ENCODE measurements at places on chromosomes 7 and 10.
A peak's percentile ranks its signal among the peaks of the same experiment; 100 is the strongest.

DNA sequence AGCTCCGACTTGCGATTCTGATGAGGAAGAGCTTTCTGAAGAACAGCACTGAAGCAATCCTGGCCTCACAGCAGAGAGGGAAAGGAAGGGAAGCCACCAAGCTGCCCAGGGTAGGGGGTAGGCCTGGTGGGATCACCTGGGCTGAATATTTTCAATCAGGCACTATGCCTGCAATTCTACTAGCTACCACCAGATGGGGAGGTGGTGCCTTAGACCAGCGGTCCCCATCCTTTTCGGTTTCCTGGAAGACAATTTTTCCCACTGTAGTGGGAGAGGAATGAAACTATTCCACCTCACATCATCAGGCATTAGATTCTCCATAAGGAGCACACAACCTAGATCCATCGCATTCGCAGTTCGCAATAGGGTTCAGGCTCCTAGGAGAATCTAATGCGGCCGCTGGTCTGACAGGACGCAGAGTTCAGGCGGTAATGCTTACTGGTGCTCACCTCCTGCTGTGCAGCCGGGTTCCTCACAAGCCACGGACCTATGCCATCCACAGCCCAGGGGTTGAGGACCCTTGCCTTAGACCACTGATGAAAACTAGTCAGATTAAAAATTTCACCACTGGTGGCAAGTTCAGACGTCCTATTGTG is 2.7 kb downstream of the LRRC20 start:
- DNase-seq, result no peak

DNA sequence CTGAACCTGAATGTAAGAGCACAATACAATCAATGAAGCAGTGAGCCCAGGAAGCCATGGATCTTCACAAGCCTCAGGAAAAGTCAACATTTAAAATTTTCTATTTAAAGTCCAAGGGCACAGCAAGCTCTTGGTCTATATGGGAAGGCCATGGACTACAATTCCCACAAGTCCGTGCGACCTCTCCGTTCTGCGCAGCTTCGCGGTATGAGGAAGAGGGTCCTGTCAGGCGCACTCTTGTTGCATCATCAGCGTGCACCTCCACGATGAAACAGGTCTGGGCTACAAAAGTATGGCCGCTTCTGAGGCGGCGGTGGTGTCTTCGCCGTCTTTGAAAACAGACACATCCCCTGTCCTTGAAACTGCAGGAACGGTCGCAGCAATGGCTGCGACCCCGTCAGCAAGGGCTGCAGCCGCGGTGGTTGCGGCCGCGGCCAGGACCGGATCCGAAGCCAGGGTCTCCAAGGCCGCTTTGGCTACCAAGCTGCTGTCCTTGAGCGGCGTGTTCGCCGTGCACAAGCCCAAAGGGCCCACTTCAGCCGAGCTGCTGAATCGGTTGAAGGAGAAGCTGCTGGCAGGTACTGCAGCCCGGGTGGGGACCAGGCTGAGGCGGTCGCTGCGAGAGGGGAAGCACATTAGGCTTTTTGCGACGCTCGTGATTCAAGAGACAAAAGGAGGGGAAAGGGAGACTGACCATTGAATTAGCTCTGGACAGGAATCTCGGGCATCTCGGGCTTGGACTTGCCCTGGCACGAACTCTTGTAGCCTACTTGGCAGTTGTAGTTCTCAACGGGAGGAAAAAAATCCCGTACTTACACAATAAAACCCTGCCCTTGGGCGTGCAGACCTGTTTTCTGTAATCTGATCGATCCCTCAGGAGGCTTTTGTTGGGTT is at the start of gene TRUB1:
TSS of gene TRUB1 (plus strand) at position 234 of the 894 bp plus-strand sequence. CDS start at position 293, 59 bp downstream.
- peak; percentile 82 for DNase-seq

DNA sequence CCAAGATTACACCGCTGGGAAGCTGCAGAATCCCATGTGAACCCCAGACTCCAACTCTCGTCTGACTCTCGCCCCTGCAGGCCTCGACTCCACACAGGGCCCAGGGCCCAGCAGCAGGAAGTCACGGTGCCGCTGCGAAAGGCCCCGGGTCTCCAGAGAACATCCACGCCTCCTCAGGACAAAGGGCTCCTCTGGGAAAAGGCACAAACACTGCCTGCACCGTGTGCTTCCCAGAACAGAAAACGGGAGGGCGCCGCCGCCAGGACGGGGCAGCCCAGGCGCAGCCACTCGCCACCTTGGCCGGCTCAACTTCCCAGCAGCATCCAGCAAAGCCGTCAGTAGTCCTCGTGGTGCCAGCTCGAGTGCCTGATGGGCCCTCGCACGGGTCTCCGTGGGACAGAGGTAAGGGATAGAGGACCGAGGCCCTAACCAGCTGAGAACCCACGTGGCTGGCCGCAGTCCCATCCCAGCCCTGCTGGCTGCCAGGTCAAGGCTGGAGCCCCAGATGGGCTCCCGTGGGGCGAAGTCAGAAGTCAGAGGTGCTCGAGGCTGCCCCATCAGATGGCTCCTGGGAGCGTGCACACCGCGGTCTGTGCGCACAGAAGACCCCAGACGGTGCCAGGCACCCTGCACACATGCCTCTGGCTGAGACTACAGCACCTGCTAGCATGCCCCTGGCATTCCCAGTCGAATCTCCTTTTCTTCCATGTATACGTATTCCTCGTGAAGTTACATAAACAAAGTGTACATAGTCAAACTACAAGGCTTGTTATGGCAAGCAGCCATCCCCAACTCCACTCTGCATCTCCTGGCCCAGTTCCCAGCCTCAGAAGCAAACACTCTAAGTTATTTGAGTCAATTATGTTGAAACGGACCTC is 60.2 kb downstream of the MAD1L1 start:
- no peak for DNase-seq

DNA sequence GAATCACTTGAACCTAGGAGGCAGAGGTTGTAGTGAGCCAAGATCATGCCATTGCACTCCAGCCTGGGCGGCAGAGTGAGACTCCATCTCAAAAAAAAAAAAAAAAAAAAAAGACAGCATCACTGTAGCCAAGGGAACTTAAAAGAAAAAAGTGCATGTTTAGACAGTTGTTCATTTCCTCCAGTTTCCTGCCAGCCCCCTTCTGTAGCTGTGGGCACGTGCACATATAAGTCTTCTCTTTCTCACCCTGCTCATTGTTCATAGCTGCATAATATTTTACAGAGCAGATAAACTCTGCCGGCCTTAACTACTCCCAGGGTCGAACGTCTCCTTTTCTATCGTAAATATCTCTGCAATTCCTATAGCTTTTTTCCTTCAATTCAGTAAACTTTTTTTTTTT is 132.6 kb downstream of the LHPP start:
- DNase-seq, result no peak

- no peak for DNase-seq
These were observed 98.7 kb upstream of the TMEM196 start for GRCh38 chr7:19872094-19872493.

- no peak for DNase-seq
These were observed 9.0 kb downstream of the TAS2R40 start for GRCh38 chr7:143230602-143231457.

DNA sequence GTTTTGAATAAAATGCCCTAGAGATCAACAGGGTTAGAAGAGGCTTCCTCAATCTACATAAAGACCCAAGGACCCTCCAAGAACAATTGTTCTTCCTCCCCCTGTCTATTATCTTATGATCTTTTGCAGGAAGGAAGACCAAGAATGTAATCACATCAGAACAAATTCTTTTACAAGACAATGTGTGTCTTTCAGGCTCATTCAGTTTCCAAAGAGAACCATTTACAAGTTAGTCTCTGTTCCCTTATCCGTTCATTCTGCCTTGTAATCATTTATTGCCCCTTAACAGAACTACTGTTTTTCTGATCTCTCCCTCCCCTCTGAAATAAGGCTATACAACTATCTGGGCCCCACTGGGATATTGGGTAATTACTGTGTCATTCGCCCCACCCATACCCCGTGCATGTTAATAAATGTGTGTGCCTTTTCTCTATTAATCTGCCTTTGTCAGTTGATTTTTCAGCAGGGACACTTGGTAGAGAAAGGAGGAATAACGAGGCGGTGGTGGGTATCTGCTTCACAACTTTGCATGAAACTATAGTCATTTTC is 5.7 kb upstream of the MKRN1 start:
- DNase-seq, result no peak

DNA sequence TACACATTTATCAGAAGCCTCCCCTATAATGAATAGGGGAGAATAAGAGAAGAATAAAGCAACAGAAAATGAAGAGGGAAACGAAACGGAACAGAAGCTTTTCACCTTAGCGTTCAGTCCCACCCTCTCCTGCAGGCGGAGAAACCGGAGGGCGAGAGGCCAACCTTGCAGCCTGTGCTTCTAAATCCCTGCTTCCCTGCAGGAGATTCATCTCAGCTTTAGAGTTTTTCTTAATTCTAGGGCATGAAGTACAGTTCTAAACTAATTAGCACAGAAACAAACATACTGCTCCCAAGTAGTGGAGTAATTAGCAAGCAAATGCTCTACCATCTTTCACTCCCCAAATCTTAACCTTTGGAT is 107.2 kb downstream of the CUBN start:
- DNase-seq, result no peak

- DNase-seq, result no peak
These were observed 784.7 kb upstream of the AUTS2 start for GRCh38 chr7:68813551-68814080.

DNA sequence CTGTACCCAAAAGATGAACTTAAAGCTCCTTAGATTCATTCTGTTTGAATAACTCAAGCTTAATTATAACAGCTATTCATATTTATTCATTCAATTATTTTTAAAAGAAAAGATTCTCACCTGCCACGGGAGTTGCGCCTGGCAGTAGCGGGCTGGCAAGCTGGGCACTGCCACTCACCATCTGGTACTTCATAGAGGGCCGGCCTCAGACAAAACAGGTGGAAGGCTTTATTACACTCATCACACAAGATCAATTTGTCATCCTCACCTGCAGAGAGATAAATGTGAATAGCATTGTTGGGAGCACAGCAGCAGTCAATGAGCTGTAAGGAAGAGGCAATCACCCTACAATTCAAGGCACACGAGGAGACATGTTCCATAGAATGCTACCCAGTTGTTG is 15.8 kb downstream of the FZD9 start:
- no peak for DNase-seq

DNA sequence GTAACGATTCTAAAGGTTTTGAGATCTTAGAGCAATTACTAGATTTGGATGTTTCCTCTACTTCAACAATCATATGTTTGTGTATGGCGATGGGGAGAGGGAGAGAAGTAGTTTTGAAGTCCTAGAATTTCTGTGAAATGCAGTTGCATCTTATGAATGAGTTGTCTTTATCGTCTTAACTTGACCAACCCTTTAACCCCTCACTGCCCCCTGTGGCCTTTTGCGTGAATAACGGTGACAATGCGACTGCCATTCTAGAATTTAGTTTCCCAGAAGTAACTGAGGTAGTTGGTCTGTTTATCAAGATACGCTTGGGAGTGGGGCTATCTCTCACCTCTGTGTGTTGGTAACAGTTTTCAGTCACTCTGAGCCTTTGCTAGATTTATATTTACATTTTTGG is 204.6 kb downstream of the HDAC9 start:
- no peak for DNase-seq

DNA sequence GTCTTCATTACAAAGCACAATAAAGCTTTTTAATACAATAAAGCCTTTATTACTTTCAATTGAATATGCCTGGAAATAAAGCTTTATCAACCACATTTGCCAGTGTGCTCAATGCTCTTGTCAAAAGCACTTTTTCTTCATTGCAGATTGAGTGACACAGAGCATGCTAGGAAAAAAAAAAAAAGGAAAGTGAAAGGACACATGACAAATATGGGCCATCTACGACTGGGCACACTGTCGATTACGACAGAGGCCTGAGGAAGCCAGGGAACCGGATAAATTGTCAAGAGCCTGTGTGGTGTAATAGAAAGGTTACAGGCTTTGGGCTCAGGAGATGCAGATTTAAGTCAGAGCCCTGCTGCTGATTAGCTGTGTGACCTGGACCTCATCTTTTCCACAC is 84.8 kb upstream of the LRGUK start:
- no peak for DNase-seq

GRCh38 chr10:63603709-63604445 is 82.7 kb downstream of the REEP3 start:
- no peak for DNase-seq

GRCh38 chr10:32959006-32959920 is 1.2 kb upstream of the ITGB1 start:
- no peak for DNase-seq

- no peak for DNase-seq
These were observed 22.9 kb downstream of the NEBL start for GRCh38 chr10:20874261-20874660.

DNA sequence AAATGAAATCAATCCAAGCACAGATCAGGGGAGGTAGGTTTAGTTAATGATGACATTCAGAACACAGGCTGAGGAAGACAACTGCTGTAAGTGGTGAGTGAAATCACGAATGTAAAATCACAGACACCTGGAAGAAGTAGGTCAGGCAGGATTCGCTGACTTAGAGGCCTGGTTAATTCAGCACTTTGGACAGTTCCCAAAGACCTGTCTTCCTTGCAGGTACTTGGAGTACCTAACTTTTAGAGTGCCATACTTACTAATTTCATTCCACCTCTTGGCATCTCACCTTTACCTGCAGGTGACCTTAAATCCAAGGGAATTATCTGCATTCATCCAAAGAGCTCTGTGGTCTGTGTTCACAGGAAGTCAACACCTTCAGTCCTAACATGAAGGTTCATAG is 822.3 kb downstream of the PHTF2 start:
- DNase-seq, result no peak

- no peak for DNase-seq
These were observed 21.4 kb upstream of the CRYGN start for GRCh38 chr7:151461096-151461941.

DNA sequence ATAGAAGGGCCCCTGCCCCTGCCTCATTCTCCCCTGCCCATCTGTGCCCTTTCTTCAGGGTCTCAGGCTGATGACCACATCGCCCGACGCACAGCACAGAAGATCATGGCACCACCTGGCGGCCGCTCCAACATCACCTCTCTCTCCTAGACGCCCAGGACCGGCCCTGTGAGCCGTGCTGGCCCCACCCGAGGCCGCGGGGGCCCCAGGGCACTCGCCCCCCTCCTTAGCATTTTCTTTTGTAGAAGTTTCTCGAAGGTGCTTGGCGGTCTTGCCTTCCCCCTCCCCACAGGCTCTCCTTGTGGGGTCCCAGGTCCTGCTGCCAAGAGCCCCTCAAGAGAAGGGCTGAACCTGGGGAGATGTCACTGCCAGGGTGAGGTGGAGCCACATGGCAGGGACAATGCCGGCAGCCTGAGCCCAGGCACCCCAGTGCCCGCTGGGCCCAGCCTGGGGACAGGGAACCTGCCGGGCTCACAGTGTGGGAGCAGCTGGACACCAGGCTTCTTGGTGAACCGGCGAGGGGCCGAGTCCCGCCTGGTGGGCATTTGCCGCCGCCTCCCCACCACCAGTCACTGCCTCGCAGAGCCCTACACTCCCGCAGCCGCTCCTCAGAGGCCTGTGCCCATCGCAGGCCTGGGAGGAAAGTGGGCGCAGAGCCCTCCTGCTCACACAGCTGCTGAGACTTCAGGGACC is 18.2 kb downstream of the DPYSL4 start:
- no peak for DNase-seq
